ENCODE measurements at places on chromosomes 6 and 20. TPM values are rescaled to one million over a fixed set of nuclear protein-coding genes. Genes with fewer than 3 reads are reported as not detected.

DNA sequence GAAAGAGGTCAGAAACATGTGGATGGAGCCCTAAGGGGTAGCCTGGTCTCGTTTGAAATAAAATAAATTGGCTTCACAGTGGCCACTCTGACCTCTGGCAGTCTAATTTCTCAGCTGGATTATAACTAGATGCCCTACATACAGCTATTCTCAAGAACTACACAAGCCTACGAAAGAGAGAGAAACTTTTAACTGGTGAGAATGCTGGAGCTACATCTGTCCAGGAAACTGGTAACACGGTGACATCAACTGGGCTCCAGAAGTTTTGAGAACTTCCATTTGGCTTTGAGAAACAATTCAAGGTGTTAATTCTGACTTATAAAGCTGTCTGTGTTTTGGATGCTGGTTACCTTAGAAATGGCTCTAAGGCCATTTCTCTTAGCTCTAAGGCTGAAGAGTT lies 187.3 kb upstream of the TENT5A start:
- DNase-seq: no peak

GRCh38 chr6:169881398-169881797 lies 130.0 kb downstream of the ERMARD start:
- DNase-seq: peak; percentile 10

- DNase-seq: no peak
Measured at GRCh38 chr20:41141153-41141815, 3.9 kb downstream of the PLCG1 start.

DNA sequence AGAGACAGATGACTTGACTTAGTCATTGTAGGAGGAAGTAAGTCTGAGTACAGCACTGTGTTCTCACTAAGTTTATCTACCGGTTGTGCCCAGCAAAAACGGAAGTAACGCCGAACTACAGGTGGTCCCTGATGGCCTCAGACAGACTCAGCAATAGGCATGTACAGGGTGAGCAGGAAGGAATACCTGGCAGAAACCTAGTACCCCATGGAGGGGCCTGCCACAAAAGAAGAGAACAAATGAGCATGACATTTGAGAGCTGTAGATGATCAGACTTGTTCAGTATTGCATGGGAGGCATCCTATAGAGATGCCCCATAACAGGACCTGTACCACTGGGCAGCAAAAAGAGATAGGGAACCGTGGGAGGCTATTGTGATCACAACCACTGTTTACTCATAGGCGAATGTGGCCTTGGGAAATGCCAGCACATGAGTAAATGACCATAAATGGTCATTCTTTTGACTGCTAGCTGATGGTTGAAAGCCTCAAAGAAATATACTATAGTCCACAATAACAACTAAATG lies 106.4 kb upstream of the TAB2 start:
- DNase-seq: no peak

- DNase-seq: no peak
Measured at GRCh38 chr20:46046588-46047310, 17.7 kb downstream of the SLC12A5 start.

GRCh38 chr6:109922851-109923250 lies 55.3 kb upstream of the GPR6 start:
- DNase-seq: no peak

GRCh38 chr6:151007076-151007475 lies 141.6 kb downstream of the MTHFD1L start:
- DNase-seq: no peak

DNA sequence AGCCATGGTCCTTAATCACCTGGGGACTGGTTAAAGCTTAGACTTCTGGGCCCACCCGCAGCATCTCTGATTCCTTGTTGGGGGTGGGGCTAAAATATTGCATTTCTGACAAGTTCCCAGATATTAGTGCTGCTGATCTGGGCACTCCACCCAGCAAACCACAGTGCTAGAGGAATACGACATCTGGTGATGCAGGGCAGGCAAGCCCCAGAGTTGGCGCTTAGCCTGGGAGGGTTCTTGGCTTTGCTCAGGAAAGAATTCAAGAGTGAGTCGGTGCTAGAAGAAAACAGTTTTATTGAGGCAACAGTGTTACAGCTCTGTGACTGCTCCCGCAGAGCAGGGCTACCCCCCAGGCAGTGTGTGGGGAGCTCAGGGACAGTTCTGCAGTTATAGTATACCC lies 210.7 kb downstream of the TFAP2C start:
- DNase-seq: no peak

GRCh38 chr20:826695-827323 lies 6.7 kb upstream of the FAM110A start:
- no peak for DNase-seq

- DNase-seq: no peak
Measured at GRCh38 chr6:74091136-74091793, 395.3 kb downstream of the CD109 start.

DNA sequence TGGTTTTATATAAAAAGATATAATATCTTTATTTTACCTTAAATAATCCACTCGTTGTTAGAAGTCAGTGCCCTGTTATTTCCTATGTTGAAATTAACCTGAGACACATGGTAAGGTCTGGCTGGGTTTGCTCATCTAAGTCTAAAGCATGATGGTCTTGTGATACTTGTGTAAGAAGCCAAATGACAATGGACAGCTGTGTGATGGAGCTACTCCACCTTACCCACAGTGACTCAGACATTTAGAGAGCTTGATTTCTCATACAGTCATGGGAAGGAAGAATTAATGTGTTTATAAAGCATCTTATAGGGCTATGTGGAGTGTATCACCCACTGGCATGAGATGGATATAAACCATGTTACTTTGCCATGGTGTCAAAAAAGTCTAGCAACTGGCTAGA lies 11.7 kb downstream of the CTCFL start:
- no peak for DNase-seq

DNA sequence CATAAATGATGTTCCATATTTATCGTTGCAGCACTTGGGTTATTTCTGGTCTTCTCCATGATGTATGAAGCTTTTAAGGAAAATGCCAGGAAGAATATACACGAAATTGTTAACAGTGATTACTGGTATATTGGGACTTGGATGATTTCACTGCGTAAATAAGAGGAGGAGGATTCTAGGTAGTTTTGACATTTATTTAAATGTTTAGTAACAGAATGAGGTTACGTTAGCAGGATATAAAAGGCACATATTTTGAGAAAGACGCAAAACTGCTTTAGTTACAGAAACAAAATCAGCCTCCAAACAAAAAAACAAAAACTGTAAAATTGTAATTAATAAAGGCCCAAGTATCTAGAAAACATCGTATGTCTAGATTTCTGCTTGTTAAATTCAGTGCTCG lies 147.7 kb downstream of the JARID2 start:
- DNase-seq: no peak

DNA sequence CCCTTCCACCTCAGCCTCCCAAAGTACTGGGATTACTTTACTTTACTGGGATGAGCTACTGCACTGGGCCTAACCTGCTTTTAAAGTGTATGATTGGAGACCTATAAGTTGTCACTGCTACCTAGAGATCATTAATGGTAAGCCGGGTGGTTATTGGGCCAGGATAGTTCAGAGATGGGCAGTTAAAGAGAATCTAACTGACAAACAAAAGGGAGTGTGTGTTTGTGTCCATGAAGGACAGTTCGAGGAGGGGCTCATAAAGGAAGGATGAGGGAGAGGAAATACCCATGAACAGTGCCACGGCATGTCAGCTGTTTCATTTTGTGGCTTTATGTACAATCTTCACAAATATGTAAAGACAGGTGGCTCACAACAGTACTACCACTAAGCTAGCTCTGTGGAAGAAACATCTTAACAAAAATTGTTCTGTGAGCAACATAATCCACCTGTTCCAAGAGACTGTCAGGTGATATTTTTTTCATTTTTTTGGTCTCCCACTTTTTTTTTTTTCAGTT lies 69.7 kb upstream of the FAM8A1 start:
- DNase-seq: no peak

DNA sequence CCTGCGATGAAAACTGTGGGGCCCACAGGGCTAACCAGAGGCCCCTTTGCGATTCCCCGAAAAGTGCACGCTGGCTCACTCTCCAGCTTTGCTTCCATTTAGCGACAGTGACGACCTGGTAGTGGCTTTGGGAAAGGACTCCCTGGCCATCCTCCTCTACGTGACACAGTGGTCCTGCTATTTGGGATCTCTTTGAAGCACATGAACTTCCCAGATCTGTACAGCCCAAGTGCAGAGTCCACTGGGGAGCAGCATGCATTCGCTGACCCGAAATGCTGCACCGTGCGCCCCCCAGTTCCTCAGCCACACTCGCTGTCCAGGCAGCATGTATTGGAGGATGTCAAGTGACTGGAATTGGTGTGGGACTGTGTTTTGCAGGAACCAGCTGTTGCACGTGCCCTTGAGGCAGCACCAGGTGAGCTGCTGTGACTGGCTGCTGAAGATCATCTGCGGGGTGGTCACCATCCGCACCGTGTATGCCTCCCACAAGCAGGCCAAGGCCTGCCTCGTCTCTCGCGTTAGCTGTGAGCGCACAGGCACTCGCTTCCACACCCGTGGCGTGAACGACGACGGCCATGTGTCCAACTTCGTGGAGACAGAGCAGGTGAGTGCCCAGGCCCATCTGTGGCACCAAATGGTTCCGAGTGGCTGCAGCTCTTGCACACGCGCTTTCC lies 51.6 kb downstream of the SYNJ2 start:
- DNase-seq: no peak

DNA sequence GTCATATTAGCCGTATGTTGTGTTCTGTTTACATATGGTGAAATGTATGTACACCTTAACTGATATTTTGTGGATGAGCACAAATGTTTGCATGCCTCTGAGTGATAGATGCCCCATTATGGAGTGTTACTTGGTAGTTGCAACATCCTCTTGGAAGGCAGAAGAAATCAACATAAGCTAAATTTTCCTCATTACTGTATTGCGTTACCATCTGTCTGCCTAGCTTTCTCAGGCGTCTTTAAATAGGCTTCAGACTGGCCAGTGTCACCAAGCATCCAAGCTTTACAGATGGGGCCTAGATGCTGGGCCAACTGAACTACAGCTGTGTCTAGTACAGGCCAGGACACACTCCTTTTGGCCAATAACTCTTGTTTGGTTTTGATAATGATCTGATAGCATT lies 250.6 kb downstream of the SAMD5 start:
- no peak for DNase-seq

DNA sequence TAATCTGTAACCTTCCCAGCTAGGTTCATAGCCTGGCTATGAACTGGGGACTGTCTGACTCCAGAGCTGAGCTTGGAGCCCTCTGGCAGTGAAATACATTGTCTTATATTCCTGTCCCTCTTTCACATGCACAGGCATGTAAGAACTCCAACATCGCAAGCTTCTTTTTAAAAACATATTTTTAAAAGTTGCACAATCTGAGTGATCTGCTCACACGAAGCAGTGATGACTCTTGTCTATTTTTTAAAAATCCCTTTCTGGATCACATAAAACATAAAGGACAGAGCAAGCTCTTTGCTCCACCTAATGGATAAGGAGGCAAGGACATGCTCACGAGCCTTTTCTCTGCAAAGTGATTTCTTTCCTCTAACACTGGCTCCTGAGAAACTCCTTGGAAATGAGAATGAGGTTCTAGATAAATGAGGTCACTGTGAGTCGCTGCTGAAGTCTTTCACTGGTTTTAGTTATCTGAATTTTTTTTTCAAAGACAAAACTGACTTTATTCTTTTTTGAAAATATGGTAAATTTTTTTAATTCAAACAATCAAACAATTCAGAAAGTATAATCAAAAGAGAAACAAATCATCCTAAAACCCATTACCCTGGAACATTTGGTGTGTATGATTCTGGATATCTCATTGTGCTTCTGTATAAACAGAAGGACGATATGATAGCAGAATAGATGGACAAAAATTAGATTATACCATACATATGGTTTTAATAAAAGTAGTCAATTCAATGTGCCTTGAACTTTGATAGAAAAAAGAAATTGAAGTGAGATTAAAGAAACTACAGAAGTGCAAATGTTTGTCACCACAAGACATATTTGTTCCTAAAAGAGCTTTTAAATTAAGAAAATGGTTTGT lies 30.8 kb downstream of the IL20RA start:
- no peak for DNase-seq

- no peak for DNase-seq
Measured at GRCh38 chr6:158262755-158263154, 49.5 kb upstream of the TULP4 start.

CDH26 gene
- total RNA-seq: 1.7 TPM

SIRPD gene
- total RNA-seq: not detected

TGM2 gene
- total RNA-seq: 1.0 TPM

TRIM31 gene
- not detected for total RNA-seq

PNLDC1 gene
- 0.44 TPM for total RNA-seq

Data from H1 (cell line).